Pulmonary artery endothelial cell (primary cell): ENCODE measurements at places on chromosomes 1 and 21.

DNA sequence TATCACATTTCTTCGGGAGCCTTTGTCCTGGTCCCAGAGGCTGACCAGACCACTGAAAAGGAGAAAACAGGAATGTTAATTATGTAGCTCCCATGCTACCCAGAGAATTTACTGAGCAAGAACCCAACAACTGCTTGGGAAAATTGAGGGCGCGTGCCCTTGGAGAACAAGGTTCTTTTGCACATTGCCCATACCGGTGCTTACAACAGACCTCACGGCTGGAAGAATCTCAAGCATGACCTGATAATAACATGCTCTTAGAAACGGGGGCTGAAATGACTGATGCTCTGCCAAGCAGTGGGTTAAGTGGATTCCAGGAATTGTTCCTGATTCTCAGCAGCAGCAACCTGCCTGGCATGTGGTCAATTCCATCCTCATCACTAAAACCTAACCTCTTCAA is 49.3 kb upstream of the AJAP1 start:
- DNase-seq = no peak

- no peak for DNase-seq
Measured at GRCh38 chr1:107933736-107934135, 31.2 kb downstream of the VAV3 start.

DNA sequence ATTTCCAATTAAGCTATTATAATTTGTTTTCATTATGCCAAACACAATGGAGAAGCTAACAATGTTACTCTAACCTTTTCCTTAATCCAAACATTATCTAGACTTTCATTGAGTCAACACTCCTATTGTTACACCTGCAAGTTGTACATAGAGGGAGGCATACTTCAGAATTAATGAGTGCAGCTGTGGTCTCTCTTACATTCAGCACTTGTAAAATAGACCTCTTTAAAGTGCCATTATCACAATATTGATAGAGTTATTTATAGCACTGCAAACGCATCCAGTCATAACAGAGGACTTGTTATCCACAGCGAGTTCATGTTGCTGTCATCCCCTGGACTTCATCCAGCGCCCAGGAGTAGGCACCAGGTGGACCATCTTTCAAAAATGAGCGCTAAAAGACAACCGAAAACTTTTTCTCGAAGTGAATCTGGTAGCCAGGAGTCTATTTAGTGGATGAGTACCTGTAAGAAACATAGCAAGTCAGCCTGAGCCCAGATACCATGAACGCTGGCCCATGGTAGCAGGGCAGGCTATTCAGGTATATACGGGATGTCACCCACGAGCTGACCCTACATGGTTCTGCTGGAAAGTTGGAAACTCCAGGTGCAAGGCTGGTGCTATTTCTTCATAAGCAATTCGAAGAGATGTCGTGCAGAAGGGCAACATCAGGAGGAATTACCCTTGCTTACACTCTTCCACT is 70.6 kb upstream of the NFIA start:
- no peak for DNase-seq

- no peak for DNase-seq
Measured at GRCh38 chr21:45027241-45028196, 46.9 kb upstream of the ADARB1 start.
